CD8-positive, alpha-beta memory T cell (primary cell): ENCODE measurements at places on chromosomes 5 and 9. TPM values are rescaled to one million over a fixed set of nuclear protein-coding genes. Genes with fewer than 3 reads are reported as not detected.
A peak's percentile ranks its signal among the peaks of the same experiment; 100 is the strongest.

DNA sequence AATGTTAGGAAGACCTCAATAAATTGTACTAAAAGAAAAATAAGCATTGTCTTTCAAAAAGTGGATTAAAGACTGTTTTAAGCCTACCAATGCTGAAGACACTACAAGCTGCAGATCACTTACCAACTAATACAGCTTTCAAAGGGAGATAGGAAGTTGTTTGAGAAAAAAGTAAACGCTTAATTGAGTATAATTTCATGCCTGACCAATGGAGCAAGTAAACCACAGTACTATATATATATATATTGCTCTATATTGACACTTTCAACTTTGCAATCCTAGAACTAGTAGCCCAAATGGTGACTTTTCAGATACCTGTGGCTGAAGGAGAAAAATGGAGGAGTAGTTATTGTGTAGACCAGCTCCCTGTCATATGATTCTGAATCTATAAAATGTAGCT is 85.7 kb downstream of the FREM1 start:
- no peak for DNase-seq
- H3K27ac ChIP-seq = no peak overlapping the region
- H3K36me3 ChIP-seq = no peaks in the 10 kb centered on the region
- H3K4me3 ChIP-seq = no peak overlapping the region
- H3K27me3 ChIP-seq = no peaks in the 10 kb centered on the region
- H3K4me1 ChIP-seq = no peaks in the 10 kb centered on the region

DNA sequence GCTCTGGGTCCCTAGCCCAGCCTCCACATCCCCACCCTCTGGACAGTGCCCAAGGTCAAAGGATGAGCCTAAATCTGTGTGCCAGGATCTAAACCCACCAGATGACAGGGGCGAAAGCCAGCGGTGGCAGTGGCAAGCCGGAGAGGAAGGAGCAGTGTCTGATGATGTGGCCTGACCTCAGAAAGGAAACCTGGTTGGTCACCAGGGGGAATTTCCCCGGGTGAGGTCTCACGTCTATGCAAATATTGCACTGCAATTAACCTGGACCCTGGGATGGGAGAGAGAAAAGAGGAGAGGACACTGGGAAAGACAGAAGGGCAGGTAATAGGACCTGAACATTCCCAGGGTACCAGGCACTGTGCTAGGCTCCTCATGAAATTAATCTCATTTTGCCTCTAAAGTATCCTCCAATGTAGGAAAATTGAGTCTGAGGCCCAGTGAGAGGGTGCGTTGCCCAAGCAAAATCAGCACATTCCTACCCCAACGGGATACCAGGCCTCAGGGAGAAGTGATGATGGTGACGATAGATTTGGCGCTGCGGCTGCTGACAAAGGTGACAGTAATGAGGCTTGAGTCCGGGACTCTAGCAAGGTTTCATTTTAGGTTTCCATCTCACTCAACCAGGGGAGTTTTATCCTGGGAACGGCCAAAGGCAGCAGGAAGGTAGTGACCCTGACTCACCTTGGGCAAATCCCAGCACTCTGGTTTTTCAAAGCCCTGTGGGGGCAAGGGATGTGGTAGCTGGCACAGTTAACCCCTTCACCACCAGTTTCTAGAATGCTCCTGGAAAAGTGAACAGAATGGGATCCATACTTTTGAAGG is 13.4 kb upstream of the TNIP1 start:
- peaks cover 56% of the 10 kb centered on the region for H3K4me1 ChIP-seq
- H3K27me3 ChIP-seq = no peaks in the 10 kb centered on the region
- peak overlapping the region; percentile 45 for H3K27ac ChIP-seq
- DNase-seq = peak; percentile 48

PCDHGB1 gene
- polyA plus RNA-seq = not detected

DNA sequence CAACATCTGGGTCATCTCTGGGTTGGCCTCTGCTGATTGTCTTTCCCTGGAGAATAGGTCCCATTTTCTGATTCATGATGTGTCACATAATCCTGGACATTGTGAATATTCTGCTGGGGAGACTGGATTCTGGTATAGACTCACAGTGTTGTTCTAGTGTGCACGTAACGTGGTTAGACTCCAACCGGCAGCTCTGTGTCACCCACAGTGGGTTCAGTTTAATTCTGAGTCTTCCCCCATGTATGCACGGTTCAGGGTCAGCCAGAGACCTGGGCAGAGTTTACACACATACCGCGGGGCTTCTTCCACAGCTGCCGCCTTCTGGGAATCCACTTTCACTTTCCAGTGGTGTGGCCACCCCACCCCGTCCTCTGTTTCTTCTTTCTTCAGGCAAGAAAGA is 38.0 kb upstream of the LRRC14B start:
- no peak for DNase-seq
- no peaks in the 10 kb centered on the region for H3K36me3 ChIP-seq
- no peaks in the 10 kb centered on the region for H3K27me3 ChIP-seq
- no peaks in the 10 kb centered on the region for H3K4me1 ChIP-seq
- no peak overlapping the region for H3K27ac ChIP-seq
- H3K4me3 ChIP-seq = no peak overlapping the region

- peaks cover 11% of the 10 kb centered on the region for H3K36me3 ChIP-seq
- peak within 1 kb of the TSS; percentile 99 for H3K4me3 ChIP-seq
- H3K27ac ChIP-seq = peak within 1 kb of the TSS; percentile 87
- H3K4me1 ChIP-seq = peaks cover 21% of the 10 kb centered on the region
- H3K27me3 ChIP-seq = no peaks in the 10 kb centered on the region
- peak; percentile 76 for DNase-seq
Observed at GRCh38 chr9:35604578-35605350, at the start of gene TESK1. Gene TESK1 (plus strand): TSS chr9:35605262. CDS start chr9:35605620, 358 bp downstream.

IFNA2 gene
- not detected for polyA plus RNA-seq

JAKMIP2 gene
- 6.3 TPM for polyA plus RNA-seq

DNA sequence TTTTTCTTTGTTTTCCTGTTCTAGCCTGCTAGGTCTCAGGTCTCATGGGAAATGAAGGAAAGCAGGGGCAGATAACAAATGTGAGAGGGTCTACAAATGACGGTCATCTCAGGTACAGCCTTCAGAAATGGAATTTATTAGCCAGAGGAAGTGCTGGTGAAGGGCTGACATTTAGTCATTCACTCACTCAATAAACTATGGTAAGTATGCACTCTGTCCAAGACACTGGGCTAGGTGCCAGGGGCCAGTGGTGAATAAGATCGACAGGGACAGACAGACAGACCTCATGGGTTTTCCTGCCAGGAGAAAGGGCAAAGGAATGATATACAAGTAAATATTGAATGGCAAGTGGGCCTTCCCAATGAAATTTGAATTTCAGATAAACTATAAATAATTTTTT is 6.3 kb downstream of the PDE6A start:
- no peak for DNase-seq
- no peak overlapping the region for H3K27ac ChIP-seq
- no peaks in the 10 kb centered on the region for H3K4me1 ChIP-seq
- no peaks in the 10 kb centered on the region for H3K36me3 ChIP-seq

- no peaks in the 10 kb centered on the region for H3K4me1 ChIP-seq
- H3K36me3 ChIP-seq = no peaks in the 10 kb centered on the region
- DNase-seq = no peak
- H3K27me3 ChIP-seq = no peaks in the 10 kb centered on the region
- H3K4me3 ChIP-seq = no peak overlapping the region
Observed at GRCh38 chr5:24167806-24168205, 477.0 kb downstream of the CDH10 start.

ACOT12 gene
- polyA plus RNA-seq = not detected

C9orf152 gene
- polyA plus RNA-seq = not detected

GRCh38 chr9:72650206-72650605 is 128.8 kb downstream of the TMC1 start:
- no peak for DNase-seq
- no peak overlapping the region for H3K4me3 ChIP-seq
- H3K27ac ChIP-seq = no peak overlapping the region
- H3K36me3 ChIP-seq = no peaks in the 10 kb centered on the region
- no peaks in the 10 kb centered on the region for H3K4me1 ChIP-seq

- no peak overlapping the region for H3K4me3 ChIP-seq
- no peaks in the 10 kb centered on the region for H3K27me3 ChIP-seq
- no peaks in the 10 kb centered on the region for H3K4me1 ChIP-seq
Observed at GRCh38 chr9:83418283-83418682, 119.9 kb downstream of the FRMD3 start.

GRCh38 chr9:13083963-13084528 is 195.4 kb downstream of the MPDZ start:
- no peaks in the 10 kb centered on the region for H3K4me1 ChIP-seq
- no peaks in the 10 kb centered on the region for H3K27me3 ChIP-seq
- no peak for DNase-seq
- no peak overlapping the region for H3K4me3 ChIP-seq
- H3K27ac ChIP-seq = no peak overlapping the region

DNA sequence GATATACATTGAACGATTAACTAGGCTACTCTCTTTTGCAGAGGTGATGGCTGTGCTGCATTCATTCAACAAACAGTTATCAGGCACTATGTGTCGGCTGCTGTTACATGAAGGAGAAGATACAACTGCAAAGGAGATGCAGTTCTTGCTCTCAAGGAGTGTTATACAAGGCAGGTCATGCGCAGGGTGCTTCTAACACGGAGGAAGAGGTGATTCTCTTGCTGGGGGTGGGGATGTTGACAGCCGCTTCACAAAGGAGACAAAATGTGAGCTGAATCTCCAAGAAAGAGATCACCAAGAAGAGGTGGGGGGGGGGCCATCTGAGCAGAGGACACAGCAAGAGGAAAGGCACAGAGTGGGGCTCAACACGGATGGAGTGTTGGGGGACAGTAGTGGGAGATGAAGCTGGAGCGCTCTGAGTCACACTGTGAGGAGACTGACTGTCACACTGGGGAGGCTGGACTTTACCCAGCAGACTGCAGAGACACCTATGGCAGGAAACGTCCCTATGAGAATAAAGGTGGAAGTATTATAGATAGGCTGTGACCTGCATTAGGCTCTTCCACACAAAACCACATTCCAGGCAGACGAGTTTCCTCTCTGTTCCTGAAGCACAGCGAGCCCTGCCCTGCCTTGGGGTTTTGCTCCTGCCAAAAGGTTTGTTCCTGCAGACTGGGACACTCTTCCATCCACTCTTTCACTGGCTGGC is 20.9 kb downstream of the NDUFA8 start:
- H3K27me3 ChIP-seq = no peaks in the 10 kb centered on the region
- H3K36me3 ChIP-seq = peaks cover 7% of the 10 kb centered on the region
- no peak overlapping the region for H3K4me3 ChIP-seq

DTWD2 gene
- polyA plus RNA-seq = 4.2 TPM

GRCh38 chr9:131743096-131743495 is 3.2 kb upstream of the RAPGEF1 start:
- H3K36me3 ChIP-seq = no peaks in the 10 kb centered on the region
- H3K27me3 ChIP-seq = no peaks in the 10 kb centered on the region
- H3K4me1 ChIP-seq = peaks cover 36% of the 10 kb centered on the region
- no peak overlapping the region for H3K4me3 ChIP-seq
- H3K27ac ChIP-seq = no peak overlapping the region
- no peak for DNase-seq

NUTM2G gene
- 0.14 TPM for polyA plus RNA-seq

GRCh38 chr5:148790545-148791333 is 35.7 kb upstream of the ADRB2 start:
- no peaks in the 10 kb centered on the region for H3K27me3 ChIP-seq
- H3K4me1 ChIP-seq = no peaks in the 10 kb centered on the region
- H3K36me3 ChIP-seq = no peaks in the 10 kb centered on the region
- no peak for DNase-seq

DNA sequence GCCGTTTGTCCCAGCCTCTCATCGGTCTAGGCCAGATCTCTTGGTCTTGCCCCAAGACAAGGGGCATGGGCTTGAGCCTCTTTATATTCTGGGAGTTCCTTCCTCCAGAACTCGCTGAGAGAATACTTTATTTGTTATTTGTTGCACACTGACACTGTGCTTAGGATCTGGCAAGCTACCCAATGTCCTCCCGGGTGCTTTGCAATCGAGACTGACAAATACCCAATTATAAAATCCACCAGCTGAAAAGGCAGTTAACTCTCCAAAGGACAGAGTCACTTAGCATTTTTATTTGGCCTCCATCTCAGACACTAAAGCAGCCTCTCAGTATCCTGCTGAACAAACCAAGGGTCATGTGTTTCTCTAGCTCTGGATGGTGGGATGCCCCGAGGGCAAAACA is 500.2 kb upstream of the DAP start:
- no peaks in the 10 kb centered on the region for H3K27me3 ChIP-seq
- no peak for DNase-seq
- no peak overlapping the region for H3K4me3 ChIP-seq
- H3K36me3 ChIP-seq = no peaks in the 10 kb centered on the region
- no peak overlapping the region for H3K27ac ChIP-seq

- H3K4me3 ChIP-seq = peak overlapping the region; percentile 83
- no peaks in the 10 kb centered on the region for H3K27me3 ChIP-seq
- peaks cover 19% of the 10 kb centered on the region for H3K4me1 ChIP-seq
- peak; percentile 44 for DNase-seq
- no peaks in the 10 kb centered on the region for H3K36me3 ChIP-seq
- peak overlapping the region; percentile 54 for H3K27ac ChIP-seq
Observed at GRCh38 chr5:143435210-143435657, 31.7 kb upstream of the NR3C1 start.

SLC6A3 gene
- not detected for polyA plus RNA-seq

ADAMTS16 gene
- not detected for polyA plus RNA-seq

TERT gene
- polyA plus RNA-seq = not detected

GRCh38 chr9:17635115-17635890 is 56.4 kb downstream of the SH3GL2 start:
- H3K36me3 ChIP-seq = no peaks in the 10 kb centered on the region
- H3K4me3 ChIP-seq = no peak overlapping the region
- no peak overlapping the region for H3K27ac ChIP-seq

GABBR2 gene
- not detected for polyA plus RNA-seq

HSD17B3 gene
- not detected for polyA plus RNA-seq

PLCXD3 gene
- polyA plus RNA-seq = not detected

DNA sequence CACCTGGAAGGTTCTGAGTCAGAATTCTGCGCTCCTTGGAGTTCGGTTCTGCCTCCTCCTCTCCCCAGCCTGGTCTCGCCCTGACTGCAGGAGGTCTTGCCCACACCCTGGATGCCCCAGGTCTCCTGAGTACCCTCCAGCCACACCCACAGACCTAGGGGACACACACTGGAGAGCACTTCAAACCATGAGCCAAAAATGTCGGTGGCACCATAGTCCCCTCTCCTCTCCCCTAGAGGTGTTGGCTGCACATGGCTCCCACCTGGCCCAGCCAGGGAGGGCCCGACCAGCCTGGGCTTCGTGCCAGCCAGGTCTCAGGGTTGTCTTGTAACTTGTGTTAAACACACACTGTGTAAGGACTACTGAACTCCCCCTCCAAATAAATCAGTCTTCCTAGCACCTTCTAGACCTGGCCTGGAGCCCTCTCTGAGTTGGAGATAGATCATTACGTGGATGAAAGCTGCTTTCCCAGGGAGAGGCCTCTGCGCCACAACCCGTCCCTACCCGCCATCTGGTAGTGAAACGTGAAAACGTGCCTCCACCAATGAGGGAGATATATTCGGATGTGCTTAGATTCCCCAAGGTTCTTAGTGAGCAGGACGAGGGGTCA is 49.9 kb upstream of the CTSL start:
- H3K4me1 ChIP-seq = no peaks in the 10 kb centered on the region
- DNase-seq = no peak
- no peak overlapping the region for H3K4me3 ChIP-seq
